ENCODE measurements at places on chromosomes 3 and 15.

- no peak for DNase-seq
Measured at GRCh38 chr3:151331696-151332095, 2.3 kb upstream of the P2RY13 start.

- DNase-seq, result no peak
Measured at GRCh38 chr3:144772372-144772771, 800.7 kb downstream of the DIPK2A start.

DNA sequence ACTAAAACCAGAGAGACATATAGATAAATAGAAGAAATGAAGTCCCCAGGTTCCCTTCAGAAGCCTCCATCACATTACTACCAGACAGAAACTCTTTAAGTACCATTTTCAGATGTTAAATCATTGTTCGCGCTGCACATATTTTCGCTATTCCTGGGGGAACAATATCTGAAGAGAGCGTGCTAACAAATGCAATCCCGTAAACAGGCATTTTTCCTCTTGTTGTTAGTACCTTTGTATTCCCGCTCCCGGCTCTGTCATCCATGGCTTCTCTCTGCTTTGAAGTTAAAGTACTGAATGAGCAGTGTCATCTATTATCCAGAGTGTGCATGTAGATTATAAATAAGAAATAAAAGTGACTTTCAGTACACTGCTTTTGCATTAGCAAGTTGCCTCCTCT is 412.3 kb downstream of the FOXP1 start:
- DNase-seq, result no peak

DNA sequence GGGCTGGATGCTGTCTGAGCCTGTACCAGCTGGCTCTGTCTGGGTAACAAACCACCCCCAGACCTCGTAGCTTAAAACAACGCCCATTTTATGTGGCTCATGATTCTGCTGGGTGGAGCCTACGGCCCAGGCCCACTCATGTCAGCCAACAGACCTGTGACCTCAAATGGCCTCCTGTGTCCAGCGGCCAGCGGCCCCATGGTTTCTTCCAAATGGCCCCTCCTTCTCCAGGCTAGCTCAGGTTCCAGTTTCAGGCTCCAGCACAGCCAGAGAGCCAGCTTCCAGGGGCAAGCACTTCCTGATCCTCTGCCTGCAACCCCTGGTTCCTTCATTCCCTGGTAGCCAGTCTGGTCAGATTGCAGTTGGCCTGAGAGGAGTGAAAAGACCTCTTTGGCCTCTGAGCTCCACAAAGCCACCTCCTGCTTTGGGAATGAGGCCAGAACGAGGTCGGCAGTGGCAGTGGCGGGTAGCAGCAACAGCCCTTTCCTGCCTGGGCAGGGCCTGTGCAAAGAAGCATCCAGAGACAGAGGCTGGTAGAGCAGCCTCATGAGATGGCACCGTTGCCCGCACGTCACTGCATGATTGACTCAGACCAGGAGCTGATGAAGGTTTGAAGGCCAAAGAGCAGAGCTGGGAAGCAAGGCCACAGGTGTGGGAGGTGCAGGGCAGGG is 21.0 kb upstream of the PLXNA1 start:
- no peak for DNase-seq

GRCh38 chr3:197460002-197460401 is 95.8 kb downstream of the BDH1 start:
- DNase-seq, result no peak

GRCh38 chr3:189827108-189827507 is 195.9 kb downstream of the TP63 start:
- DNase-seq, result no peak

DNA sequence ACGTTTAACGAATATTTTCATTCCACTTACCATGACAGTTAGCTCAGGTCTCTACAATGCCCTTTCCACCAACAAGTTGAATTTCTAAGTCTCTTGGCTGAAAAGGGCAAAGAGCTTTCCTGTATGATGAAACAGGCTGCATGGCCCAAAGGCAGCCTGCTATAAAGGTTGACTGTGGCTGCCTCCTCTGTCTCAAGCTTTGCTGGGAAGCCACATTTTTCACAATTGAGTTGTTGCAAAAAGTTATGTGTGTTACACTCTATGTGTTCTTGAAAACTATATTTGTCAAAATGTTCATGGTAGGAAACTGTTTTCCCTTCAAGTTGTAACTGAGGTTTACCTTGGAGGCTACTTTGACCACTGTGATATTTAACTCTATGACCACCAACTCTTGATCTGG is 49.5 kb downstream of the DZIP1L start:
- DNase-seq, result no peak

- DNase-seq, result no peak
Measured at GRCh38 chr15:55824857-55825613, 82.1 kb upstream of the PRTG start.
